ENCODE measurements at places on chromosomes 6 and 20. TPM values are rescaled to one million over a fixed set of nuclear protein-coding genes. Genes with fewer than 3 reads are reported as not detected.

DNA sequence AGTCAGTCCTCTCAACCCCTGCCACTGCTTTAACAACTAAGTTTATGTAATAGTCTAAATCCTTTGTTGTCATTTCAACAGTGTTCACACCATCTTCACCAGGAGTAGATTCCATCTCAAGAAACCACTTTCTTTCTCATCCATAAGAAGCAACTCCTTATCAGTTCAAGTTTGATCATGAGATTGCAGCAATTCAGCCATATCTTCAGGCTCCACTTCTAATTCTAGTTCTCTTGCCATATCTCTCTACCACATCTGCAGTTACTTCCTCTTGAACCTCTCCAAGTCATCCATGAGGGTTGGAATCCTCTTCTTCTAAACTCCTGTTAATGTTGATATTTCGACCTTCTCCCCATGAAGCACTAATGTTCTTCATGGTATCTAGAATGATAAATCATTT lies 57.9 kb upstream of the FOXO3 start:
- no peak for DNase-seq
- no peaks in the 10 kb centered on the region for H3K4me1 ChIP-seq
- H3K27me3 ChIP-seq: no peaks in the 10 kb centered on the region
- no peak overlapping the region for H3K27ac ChIP-seq

DNA sequence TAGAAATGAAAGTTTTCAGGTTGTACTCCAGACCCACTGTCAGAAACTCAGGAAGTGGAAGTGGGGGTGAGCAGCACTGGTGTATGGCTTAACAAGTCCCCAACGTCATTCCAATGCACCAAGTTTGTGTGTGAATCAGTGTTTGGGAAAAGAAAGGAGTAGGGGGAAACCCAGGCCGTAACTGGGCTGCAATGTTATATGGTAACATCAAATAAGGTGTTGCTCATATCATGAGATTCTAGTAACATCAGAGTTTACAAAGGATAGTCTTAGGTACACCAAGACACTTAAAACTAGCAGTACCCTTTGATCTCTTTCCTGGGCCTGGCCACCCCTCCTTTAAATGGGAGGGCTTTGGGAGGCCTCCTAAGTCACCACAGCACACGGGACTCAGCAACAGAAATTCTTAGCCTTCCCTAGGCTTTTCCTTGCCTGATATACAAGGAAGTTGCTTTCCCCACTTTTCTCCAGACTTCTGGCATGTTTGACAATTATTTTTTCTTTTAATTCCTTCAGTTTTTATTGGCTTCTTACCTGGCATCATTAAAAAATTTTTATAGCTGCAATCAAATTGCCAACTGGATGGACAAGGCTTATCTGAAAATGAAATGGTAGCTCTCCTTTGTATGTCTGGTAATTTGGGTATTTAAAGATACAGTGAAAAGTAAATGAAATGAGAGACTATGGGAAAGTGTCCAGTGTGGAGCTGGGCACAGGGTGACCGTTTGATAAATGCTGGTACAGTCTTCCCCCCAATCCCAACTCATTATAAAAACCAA lies 15.1 kb downstream of the E2F3 start:
- H3K4me1 ChIP-seq: peaks cover 13% of the 10 kb centered on the region
- H3K27me3 ChIP-seq: no peaks in the 10 kb centered on the region
- H3K4me3 ChIP-seq: no peak overlapping the region
- H3K36me3 ChIP-seq: no peaks in the 10 kb centered on the region
- DNase-seq: no peak

- no peak overlapping the region for H3K4me3 ChIP-seq
- no peaks in the 10 kb centered on the region for H3K27me3 ChIP-seq
- no peak overlapping the region for H3K27ac ChIP-seq
- no peaks in the 10 kb centered on the region for H3K36me3 ChIP-seq
These were observed 603.8 kb downstream of the PRKN start for GRCh38 chr6:162123797-162124196.

- H3K27ac ChIP-seq: no peak overlapping the region
- no peak for DNase-seq
- no peaks in the 10 kb centered on the region for H3K27me3 ChIP-seq
- H3K4me3 ChIP-seq: no peak overlapping the region
- H3K4me1 ChIP-seq: no peaks in the 10 kb centered on the region
- peaks cover 8% of the 10 kb centered on the region for H3K36me3 ChIP-seq
These were observed 90.5 kb downstream of the SAMD3 start for GRCh38 chr6:130132286-130132701.

The DYNLRB1 gene
- 138 TPM for total RNA-seq

The DEFB110 gene
- not detected for total RNA-seq

The KHDRBS2 gene
- total RNA-seq: not detected

The BTN2A1 gene
- total RNA-seq: 24.5 TPM

Data from thoracic aorta (tissue), 2 donors.